Esophagus mucosa (tissue), 1 donor: ENCODE measurements at places on chromosomes 16 and 17. TPM values are rescaled to one million over a fixed set of nuclear protein-coding genes. Genes with fewer than 3 reads are reported as not detected.
A peak's percentile ranks its signal among the peaks of the same experiment; 100 is the strongest.

The SLC38A7 gene
- total RNA-seq, result 7.5 TPM

The PRR29 gene
- total RNA-seq, result not detected

DNA sequence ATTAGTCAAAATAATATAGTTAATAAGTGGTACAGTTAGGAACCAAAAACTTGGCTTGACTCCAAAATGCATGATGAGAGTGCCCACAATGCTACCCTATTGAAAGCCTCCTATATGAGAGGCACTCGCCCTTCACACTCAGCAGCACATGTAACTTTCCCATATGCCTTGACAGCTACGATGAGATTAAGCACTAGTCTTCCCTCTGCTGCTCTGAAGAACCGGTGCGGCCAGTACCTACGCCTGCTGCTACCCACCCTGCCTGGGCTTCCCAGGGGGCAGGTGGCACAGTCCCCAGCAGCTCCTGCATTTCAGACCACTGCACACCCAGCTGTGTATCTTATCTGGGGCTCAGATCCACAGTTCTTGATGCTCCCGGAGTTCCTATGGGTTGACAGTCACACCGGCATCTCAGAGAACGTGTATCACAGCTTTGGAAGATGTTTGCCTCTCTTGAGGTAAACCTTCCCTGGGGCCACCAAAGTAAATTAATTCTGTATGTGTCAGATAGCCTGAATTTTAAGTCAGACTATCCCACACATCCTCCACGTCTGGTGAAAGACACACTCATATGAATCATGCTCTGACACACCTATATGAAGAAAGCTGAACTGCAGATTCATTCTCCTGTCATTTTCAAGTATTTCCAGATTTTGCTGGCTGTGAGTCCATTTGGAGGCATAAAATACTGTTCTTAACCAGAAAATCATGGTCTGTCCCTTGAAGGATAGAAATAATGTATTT, 77.8 kb downstream of the MYH10 start:
- peak; percentile 99 for ATAC-seq

- peak; percentile 27 for ATAC-seq
Measured at GRCh38 chr16:265711-266110, 10.0 kb downstream of the RGS11 start.

DNA sequence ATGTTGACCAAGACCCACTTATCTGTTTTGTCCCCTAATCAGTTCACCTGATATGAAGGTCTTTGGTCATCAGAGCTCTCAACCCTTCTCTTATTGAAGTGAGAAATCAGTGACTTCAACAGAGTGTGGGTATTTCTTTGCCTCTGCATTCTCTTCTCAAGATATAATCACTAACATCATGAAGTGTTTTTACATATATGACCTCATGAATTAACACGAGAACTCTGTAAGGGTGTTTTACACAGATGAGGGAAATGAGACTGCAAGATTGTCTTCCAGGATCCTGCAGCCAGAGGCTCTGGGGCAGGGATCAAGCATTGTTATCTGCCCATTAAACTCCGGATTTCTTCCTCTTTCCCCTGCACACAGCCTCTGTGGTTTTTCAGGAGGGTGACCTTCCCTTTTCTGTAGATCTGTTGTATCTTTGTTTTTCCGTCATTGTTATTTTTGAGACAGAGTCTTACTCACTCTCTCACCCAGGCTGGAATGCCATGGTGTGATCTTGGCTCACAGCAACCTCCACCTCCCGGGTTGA, 22.7 kb downstream of the LCMT1 start:
- no peak for ATAC-seq

DNA sequence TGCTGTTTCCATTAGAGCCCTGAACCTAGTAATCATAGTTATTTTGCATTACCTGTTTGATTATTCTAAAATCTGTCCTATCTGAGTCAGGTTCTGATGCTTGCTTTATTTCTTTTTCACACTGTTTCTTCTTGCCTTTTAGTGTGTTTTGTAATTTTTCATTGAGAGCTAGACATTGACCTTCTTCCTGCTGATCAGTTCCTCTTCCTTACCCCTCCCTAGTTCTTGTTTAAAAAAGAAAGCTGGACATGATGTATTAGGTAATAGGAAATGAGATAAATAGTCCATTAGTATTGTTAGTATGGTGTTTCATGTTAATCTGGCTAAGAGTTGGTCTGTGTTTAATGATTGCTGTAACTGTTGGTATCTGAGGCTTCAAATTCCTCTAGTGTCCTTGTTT, 13.4 kb downstream of the WWP2 start:
- ATAC-seq, result no peak

DNA sequence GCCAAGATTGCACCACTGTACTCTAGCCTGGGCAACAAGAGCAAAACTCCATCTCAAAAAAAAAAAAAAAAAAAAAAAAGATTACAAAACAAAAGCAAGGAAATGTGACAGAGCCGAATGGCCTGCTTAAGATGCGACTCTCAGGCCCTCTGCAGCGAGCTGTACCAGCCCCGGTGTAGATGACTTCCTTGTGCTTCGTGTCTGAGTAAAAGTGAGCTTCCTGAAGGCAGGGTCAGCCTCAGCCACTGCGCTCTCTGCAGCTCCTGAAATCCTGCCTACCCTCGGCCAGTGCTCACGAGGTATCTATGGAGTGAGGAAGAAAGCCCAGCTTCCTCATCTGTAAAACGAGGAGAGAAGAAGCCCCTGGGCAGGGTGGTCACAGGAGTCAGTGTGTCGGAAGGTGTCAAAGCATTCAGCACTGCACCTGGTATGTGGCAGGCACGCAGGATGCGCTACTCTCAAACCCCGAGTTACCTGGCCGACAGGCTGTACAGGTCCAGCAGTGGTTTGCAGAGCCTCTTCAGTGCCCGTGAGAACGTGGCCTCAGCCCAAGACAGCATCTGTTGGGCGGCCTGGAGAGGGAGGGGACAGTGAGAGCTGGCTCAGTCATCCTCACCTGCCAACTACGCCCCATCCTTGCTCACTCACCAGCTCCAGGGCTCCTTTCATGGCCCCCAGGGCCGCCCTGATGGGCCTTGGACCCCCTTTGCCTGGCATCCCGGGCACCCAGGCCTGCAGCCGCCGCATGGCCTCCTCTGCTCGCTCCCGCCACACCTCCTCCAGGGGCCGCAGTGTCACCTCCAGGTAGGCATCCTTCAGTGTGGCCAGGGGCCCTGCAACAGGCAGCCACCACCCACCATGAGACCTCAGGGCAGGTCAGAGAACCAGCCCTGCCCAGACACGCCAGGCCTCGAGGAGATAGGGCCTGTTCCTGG, 44.6 kb downstream of the RMI2 start:
- peak; percentile 25 for ATAC-seq

DNA sequence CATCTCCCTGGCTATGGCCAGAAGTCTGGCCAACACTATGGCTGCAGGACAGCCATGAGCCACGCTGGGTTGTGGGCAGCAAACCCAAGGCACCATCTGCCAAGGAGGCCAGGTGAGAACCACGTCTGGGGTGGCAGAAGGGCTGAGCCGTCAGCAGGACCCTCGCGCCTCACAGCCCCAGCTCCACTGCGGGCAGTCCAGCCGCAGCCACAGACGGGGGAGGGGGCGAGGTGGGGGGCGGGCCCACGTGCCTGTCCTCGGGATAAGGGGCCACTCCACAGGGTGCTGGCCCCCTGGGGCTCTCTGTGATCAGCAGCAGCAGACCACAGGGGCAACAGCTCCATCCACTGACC, 6.5 kb upstream of the BAIAP2 start:
- no peak for ATAC-seq

DNA sequence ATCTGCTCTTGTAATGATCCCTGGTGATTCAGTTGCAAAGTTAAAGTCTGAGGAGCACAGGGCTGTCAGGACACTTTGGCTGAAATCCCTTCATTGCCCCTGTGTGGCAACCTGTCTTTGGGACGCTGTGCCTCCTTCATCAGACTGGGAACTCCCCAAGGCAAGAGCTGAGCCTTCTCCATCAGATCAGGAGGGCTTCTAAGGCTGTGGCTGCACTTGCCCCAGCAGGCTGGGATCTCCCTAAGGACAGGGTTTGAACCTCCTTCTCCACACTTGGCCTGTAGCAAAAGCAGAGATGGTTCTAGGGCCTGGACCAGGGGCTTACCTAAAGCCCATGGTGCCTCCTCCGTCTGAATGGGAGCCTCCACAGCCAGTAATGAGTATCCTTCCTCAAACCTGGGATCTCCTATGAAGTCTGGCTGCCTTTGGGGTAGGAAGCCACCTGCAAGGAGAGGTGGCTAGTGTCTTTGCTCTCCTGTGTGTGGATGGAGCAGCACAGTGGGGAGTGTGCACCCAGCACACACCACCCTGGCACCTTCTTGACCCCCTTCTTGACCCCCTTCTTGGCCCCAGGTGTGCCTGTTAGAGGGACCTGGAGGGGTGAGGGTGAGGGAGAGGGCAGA, 79.0 kb upstream of the NKD1 start:
- ATAC-seq, result no peak

DNA sequence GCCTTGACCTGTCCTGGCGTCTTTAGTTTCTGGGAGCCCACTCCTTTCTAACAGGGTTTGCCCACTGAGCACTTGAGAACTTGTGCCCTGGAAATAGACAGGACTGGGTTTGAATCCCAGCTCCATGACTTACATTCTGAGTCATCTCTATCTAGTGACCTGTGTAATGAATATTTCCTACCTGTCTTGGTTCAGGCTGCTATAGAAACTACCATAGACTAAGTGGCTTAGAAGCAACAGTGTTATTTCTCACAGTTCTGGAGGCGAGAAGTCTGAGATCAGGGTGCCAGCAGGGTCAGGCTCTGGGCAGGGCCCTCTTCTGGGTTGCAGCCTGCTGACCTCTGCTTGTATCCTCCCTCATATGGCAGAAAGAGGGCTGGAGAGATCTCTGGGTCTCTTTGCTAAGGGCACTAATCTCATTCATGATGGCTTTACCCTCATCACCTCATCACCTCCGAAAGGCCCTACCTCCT, 110.7 kb upstream of the DHX40 start:
- no peak for ATAC-seq
